ENCODE measurements at places on chromosomes 16 and 17.

DNA sequence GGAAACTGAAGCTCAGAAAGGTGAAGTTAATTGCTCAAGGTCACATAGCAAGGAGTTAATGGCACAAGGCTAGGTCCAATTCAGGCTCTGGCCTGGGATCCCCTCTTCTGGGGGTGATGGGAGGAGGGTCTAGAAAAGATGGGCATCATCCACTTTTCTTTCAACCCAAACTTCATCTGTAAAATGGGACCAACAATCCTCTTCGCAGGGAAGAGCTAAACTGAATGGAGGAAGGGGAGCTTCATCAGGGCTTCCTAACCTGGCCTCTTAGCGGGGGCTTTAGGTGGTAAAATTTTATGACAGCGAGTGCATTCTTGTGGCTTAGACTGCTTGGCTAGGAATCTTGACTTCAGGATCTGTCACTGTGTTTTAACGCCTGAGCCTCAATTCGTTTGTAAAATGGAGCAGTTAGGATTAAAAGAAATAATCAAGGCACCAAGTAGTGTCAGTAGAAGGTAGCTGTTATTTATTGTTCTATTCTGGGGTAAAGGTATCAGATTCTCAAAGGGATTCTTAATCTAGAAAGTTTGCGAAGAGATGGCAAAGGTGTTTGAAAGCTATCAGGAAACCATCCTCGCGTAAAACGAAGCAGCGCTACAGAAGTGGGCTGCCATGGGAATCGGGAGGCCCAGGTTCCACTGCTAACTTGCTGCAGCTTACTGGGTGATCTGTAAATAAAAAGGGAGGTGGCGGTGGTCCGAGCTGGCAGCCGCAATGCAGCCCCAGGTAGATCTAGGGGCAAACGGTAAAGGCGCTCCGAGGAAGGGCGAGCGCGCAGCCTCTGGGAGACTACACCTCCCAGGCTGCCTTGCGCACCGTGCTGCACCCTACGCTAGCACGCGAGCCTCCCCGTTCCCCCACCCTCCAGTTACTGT is 1.5 kb upstream of the SRCAP start:
- DNase-seq, result no peak

DNA sequence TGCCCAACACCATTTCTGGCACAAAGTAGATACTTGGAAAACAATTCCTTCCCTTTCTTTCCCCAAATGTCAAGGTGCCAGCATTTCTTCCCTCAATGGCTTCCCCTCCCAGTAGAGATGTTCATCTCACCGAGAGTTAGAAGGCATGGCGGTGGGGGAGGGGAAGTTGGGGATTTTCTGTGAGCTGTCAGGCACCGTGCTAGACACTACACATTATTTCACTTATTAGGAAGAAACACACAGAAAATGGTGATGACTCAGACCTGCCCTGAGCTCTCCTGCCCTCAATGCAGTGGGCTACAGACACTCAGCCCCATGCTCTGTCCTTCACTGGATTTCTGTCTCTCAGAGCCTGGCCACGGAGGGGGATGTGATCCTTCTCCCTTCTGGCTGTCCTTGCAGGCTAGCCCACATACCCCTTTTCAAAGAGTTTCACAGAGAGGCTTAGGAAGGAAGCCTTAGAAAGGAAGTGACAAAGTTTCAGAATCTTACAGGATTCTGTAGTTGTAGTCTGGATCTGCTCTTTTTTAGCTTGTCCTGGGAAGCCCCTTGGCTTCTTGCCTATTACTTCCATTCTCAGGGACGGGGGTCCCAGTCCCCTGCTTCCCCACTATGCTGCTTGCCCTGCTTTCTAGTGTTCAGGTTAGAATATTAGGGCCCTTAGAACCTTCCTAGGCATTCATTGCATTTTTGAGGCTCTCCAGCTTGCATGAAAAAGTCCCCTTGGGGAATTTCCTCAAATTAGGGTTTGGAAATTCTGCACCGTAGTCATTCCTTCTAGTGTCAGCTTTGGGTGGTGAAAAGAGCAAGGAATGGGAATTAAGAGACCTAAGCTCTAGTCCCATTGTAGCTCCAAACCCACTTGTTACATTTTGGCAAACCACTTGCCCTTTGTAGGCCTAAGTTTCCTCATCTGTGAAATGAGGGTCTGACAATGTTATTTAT is 12.2 kb upstream of the CCL5 start:
- peak; percentile 52 for DNase-seq

GRCh38 chr16:22652463-22652845 is 141.8 kb downstream of the NPIPB5 start:
- DNase-seq, result no peak

DNA sequence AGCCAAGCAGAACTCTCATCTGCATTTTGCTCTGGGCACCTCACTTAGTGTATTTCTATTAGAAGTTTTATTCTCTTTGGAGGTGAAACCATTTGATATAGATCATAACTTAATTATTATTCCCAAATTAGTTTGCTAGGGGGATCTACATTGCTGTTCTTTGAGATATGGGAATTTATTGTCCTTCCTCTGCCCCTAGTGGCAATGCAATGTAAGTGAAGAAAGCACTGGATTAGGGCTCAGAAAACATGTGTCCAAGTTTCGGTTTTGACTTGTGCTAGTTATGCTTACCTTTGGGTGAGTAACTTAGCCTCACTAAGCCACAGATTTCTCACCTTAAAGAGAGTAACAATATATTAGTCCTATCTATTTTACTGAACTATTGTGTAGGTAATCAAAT is 2.9 kb downstream of the KRT39 start:
- DNase-seq, result no peak

DNA sequence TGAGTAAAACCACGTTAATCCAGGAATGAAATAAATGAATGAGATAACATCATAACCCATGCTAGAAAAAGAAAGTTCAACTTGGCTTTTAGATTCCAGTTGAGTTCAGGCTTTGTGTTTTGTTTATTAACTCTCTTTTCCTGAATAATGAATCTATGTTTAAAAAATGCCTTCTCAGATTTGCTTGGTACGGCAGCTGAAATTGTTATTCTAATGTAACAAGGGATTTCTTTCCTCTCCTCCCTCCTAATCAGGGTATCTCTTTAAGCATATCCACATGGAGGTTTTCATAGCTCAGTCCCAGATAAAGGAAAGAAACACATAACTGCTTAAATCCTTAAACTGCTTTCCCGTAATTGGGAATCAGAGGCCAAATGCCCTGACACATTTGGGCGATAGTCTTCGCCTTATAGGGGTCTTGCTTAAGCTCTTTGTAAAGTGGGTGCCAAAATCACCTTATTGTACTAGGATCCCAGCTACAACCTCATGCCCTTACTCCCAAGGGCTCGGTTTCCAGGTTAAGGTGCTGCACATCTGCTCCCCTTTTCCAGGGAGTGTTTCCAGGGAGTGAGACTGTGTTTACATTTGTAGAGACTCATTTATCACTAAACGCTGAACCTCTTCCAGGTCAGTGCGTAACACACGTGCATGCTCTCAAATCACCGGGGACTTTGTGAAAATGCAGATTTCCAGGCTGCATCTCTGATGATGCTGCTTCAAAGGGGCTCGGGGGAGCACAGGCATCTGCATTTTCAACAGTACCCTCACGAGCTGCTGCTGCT is 142.8 kb upstream of the FOXF1 start:
- DNase-seq, result no peak

DNA sequence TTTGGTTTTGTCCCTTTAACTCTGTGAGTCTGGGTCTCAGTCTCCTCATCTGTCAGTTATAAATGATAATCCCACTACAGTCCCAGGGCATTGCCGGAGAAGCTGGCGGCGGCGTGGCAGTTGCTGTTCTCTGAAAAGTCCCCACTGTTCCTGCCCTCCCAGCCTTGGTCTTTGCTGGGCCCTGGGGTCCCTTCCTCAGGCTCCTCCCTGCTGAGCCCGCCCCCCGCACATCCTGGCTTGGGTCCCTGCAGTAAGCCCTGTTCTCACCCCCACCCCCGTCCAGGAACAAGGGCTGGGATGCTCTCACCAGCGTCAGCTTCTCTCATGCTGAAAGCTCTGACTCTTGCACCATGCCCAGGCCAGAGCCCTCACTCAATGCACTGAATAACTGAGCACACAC is 35.3 kb upstream of the PEMT start:
- no peak for DNase-seq

- DNase-seq, result peak; percentile 41
Observed at GRCh38 chr17:61635913-61636432, 45.0 kb upstream of the NACA2 start.

GRCh38 chr16:4056161-4057105 is 59.8 kb downstream of the ADCY9 start:
- no peak for DNase-seq

- DNase-seq, result no peak
Observed at GRCh38 chr16:66970775-66971720, 10.0 kb downstream of the CES3 start.

GRCh38 chr16:90018652-90019542 is at the start of gene DBNDD1:
Gene DBNDD1, minus strand, starts transcription at chr16:90019456. Its CDS starts 115 bp downstream, at chr16:90019341.
- no peak for DNase-seq

GRCh38 chr17:39156491-39156890 is 5.1 kb upstream of the PLXDC1 start:
- DNase-seq, result no peak

GRCh38 chr16:73998707-73999106 is 297.9 kb upstream of the PSMD7 start:
- DNase-seq, result no peak

DNA sequence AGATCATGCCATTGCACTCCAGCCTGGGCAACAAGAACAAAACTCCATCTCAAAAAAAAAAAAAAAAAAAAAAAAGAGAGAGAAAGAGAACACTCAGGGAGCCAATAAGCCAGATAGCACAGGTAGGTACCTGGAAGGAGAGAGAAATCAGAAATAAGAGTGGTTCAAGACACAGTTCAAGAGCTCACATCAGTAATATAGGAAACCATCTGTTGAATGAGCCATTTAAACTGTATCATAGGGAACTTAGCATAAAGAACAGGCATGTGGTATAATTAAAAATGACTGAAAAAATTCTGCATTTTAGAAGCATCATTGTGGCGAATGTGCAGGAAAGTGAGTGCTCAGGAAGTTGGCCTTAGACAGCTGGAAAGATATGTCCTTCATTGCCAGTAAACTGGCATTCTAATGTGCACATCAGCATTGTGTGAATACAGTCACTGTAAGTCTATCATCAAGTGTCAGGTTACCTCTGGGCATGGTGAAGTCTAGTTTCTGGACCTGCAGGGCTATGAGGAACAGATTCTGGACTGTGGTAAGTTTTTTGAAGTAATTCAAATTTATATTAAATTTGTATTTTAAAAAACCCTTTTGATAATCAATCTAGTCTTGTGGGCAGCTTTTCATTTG is 20.4 kb downstream of the KRT12 start:
- DNase-seq, result no peak

GRCh38 chr16:6066652-6067051 is 969.1 kb upstream of the EEF2KMT start:
- no peak for DNase-seq

- DNase-seq, result no peak
Observed at GRCh38 chr16:88672776-88673175, 9.9 kb upstream of the MVD start.

DNA sequence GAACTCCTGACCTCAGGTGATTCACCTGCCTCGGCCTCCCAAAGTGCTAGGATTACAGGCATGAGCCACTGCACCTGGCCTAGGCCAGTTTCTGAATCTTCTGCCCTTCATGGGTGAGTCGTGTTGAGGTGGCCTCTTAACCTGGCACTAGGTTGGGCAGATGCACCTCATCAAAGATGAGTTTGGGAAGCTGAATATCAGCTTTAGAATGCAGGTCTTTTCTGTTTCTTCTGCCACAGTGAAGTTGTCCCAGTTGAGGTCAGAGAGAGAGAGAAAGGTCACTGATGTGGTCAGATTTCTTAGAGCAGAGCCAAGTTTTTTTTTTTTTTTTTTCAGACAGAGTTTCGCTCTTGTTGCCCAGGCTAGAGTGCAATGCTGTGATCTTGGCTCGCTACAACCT is 111.3 kb upstream of the WSCD1 start:
- no peak for DNase-seq

DNA sequence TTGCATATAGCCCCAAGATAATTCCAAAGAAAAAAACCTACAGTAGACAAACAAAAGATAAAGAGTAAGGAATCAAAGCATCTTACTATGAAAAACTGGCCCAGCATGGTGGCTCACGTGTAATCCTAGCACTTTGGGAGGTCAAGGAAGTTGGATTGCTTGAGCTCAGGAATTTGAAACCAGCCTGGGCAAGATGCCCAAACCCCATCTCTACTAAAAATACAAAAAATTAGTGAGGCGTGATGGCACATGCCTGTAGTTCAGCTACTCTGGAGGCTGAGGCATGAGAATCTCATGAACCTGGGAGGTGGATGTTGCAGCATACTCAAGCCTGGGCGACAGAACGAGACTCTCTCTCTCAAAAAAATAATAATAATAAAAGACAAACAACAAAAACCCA is 764.7 kb upstream of the KIF2B start:
- no peak for DNase-seq

DNA sequence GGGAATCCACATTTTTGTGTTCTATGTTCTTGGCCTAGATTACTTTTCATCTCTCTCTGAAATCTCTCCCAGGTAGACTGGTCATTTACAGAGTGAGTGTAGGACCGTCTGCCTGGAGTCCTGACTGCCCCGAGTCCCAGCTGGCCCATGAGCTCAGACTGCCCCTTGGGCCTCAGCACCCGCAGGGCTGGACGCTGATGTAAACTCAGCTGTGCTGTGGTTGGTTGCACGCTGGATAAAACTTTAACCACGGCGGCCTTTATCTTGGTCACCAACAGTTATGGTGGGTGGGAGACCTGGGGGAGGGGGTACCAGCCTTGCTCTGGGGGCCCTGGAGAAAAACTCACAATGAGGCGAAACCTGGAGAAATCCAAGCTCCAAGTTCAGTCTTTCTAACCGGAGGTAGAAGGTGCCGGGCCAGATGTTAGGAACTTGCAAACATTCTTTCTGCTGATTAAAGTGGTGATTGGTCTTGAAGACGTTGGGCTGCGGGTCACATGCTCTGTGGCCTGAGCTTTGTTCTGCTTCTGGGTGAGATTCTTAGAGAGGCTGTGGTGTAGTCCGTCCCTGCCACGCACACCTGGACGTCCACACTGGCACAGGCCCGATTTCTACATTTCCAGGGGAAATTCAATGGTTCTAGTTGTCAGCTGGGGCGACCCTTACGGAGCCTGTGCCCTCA is 6.9 kb downstream of the METRNL start:
- no peak for DNase-seq

- no peak for DNase-seq
Observed at GRCh38 chr17:83041305-83041704, 38.1 kb upstream of the METRNL start.

DNA sequence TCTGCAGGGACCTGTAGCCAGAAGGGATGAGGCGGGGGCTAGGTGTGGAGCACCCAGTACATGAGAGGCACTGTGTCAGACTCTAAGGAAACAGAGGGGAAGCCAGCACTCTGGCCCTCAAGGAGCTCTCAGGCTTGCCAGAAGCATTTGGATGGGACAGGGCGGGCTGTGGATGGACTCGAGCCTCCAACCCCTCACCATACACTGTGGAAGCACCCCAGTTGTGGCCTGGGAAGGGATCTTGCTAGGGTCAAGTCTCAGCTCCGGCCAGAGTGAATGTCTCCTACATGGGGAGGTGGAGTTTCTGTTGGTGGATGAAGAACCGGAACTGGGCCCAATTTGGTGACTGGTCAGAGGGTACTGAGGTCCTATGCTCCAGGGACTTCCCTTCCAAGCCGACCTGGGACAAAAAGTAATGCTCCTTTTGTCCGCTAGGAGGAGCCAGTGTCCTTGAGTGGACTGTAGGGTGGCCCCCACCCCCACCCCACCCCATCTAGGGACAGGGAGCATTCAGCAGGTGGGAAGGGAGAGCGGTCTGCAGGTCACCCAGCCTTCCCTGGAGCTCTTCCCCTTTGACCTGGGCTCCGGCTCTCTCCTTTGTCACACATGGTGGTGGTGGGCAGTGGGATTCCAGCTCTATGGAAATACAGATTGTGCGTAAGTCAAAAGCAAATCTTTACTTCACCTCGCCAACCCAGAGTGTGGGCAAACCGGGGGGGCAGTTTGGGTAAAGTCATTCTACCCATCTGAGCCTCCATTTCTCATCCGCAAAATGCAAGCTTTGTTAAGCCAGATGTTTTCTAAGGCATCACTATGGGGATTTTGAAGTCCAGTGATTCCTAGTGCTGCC is 20.4 kb upstream of the PHB1 start:
- DNase-seq, result no peak
